ENCODE measurements at places on chromosomes 2 and 18. TPM values are rescaled to one million over a fixed set of nuclear protein-coding genes. Genes with fewer than 3 reads are reported as not detected.
A peak's percentile ranks its signal among the peaks of the same experiment; 100 is the strongest.

Gene RUFY4
- total RNA-seq = 0.08 TPM

Gene ABCB11
- total RNA-seq = 74.3 TPM

Gene LRRTM1
- not detected for total RNA-seq

Gene CYP27C1
- total RNA-seq = 0.05 TPM

Gene IGFBP2
- total RNA-seq = 242 TPM

Gene INHA
- 0.14 TPM for total RNA-seq

Gene REG1B
- not detected for total RNA-seq

Gene EVX2
- not detected for total RNA-seq

Gene RAB27B
- 4.5 TPM for total RNA-seq

GRCh38 chr2:235979753-235980435 is 188.3 kb downstream of the GBX2 start:
- H3K27me3 ChIP-seq = no peaks in the 10 kb centered on the region
- DNase-seq = no peak

DNA sequence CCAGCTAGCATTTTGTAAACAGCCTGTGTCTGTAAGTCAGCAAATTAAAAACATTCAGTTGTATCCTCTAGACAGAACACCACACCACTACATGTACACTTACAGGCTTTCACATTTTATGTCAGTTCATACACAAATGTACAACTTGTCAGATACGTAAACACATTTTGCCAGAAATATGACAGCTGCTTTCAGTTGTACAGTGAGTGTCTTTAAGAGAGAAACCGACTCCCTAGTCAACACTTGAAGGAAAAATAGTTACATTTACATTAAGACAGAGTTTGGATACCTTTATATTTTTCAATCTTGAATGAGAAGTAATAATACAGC is 15.2 kb downstream of the MRPL35 start:
- no peak for DNase-seq
- H3K36me3 ChIP-seq = no peaks in the 10 kb centered on the region
- no peak overlapping the region for H3K27ac ChIP-seq
- no peak overlapping the region for H3K4me3 ChIP-seq
- H3K4me1 ChIP-seq = peaks cover 27% of the 10 kb centered on the region

- no peak overlapping the region for H3K4me3 ChIP-seq
- no peaks in the 10 kb centered on the region for H3K27me3 ChIP-seq
- H3K4me1 ChIP-seq = no peaks in the 10 kb centered on the region
Observed at GRCh38 chr2:233108611-233109490, 48.7 kb downstream of the INPP5D start.

DNA sequence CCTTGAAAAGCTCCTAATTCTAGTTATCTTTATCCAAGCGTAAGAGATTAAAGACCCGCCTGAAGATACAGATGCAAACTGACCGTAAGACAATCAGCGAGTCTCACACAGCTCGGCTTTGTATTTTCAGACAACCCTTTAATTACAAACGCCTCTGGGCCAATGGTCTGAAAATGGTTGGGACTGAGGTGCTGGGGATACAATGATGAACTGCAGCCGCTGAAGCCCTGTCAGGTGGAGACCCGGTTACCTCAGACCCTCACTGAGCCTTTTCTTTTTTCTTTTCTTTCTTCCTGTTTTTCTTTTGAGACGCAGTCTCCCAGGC is 715 bp upstream of the CFAP36 start:
- no peak for DNase-seq
- peak overlapping the region; percentile 85 for H3K4me3 ChIP-seq
- no peaks in the 10 kb centered on the region for H3K36me3 ChIP-seq

- H3K27me3 ChIP-seq = no peaks in the 10 kb centered on the region
- H3K4me3 ChIP-seq = no peak overlapping the region
- no peak for DNase-seq
- peaks cover 3% of the 10 kb centered on the region for H3K36me3 ChIP-seq
- no peak overlapping the region for H3K27ac ChIP-seq
Observed at GRCh38 chr18:9516437-9517064, 41.2 kb downstream of the RALBP1 start.

- H3K4me3 ChIP-seq = no peak overlapping the region
- no peaks in the 10 kb centered on the region for H3K36me3 ChIP-seq
- peak overlapping the region; percentile 62 for H3K27ac ChIP-seq
- no peaks in the 10 kb centered on the region for H3K27me3 ChIP-seq
Observed at GRCh38 chr18:13375302-13376255, 157.0 kb downstream of the LDLRAD4 start.

- H3K27ac ChIP-seq = no peak overlapping the region
- H3K27me3 ChIP-seq = no peaks in the 10 kb centered on the region
- no peaks in the 10 kb centered on the region for H3K36me3 ChIP-seq
- peaks cover 5% of the 10 kb centered on the region for H3K4me1 ChIP-seq
- no peak for DNase-seq
Observed at GRCh38 chr2:104444889-104445288, 409.0 kb upstream of the POU3F3 start.

DNA sequence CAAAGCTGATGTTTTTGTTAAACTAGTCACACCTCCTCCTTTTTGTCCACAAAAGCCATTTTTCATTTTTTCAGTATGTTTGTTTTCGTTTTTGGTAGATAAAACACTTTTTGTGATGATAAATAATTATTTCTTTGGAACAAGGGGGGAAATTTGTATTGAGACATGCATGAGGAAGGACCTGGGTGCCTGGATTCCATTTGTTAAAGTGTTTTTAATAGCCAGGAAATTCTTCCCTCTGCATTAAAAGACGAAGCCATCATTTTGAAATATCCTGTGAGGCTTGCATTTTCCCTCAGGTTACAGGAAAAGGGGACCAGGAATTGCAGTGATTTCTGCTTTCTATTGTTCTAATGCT is 52.1 kb upstream of the CTLA4 start:
- no peaks in the 10 kb centered on the region for H3K36me3 ChIP-seq
- peaks cover 29% of the 10 kb centered on the region for H3K4me1 ChIP-seq
- DNase-seq = no peak
- H3K4me3 ChIP-seq = no peak overlapping the region

DNA sequence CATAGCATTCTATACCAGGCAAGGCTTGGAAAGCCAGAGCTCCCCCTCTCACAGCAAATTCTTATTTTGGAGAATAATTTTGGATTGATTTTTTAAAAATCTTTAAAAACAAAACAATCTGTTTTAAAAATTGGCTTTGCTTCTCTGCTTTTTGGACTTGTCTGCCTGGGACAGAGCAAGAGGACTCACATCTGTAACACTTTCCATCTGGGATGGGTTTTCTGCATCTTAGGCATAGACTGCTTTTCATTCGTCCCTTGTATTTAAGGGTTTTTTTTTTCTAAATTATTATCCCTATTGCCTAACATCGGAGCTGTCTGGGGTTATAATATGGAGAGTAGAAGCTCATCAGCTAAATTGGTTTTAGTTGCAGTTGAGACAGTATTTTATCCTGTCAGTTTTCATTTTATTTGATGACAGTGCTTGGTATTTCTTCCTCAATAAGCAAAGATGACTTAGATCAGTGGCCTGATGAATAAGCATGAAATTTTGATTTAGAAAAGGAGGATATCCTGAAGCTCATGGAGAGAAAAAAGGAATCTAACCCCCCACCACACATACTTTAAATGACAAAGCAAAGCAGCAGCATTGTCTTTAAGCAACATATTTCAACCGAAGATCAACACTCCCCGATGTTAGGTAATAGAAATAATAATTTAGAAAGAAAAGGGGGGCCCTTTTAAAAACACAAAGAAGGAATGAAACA is 2.3 kb upstream of the FZD7 start:
- no peak for DNase-seq
- no peak overlapping the region for H3K4me3 ChIP-seq
- H3K36me3 ChIP-seq = no peaks in the 10 kb centered on the region
- peaks cover 3% of the 10 kb centered on the region for H3K27me3 ChIP-seq
- H3K27ac ChIP-seq = no peak overlapping the region
- H3K4me1 ChIP-seq = peaks cover 2% of the 10 kb centered on the region

DNA sequence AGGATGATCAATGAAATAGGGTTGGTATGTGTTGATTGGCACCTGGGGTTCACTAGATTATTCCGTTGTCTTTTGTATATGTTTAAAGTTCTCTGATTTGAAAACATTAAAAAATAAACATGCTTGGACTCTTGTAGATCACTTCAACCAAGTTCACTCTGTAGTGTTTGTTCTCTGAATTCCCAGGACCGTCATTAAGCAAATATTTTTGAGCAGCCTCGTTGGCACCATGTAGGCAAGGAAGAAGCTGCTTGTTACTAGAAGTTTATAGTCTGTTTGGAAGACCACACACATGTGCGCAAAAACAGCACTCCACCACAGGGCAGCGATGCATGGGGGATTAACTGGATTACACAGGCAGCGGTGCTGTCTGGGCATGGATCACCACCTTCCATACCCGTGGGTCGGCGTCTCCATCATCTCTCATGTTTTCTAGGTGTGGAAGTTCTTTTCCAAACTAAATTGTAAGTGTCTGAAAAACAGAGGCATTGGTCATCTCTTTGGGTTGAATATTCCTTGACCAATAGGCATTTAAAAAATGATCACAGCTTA is 212.2 kb downstream of the FHOD3 start:
- no peak overlapping the region for H3K4me3 ChIP-seq
- no peak for DNase-seq
- no peaks in the 10 kb centered on the region for H3K4me1 ChIP-seq
- H3K27ac ChIP-seq = no peak overlapping the region
- H3K27me3 ChIP-seq = no peaks in the 10 kb centered on the region
- no peaks in the 10 kb centered on the region for H3K36me3 ChIP-seq

DNA sequence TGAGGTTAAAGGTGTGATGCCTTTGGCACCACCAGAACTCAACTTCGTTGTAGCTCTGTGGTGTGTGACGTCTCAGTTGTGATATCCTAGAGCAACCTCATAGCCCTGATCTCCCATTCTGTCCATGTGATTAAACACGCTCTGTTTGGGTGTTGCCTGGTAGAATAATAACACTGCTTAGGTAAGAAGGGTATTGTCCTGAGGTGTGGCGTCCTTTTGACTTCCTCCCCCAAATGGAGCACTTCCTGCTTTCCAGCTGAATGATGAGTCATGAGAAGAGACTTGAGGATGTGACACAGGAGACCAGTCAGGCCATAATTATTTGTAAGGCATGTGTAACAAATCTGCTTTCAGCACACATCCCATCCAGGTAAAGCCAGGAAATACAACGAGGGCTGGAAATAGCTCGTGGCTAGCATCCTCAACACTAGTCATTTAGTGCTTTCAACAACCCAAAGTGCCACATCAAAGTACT is 100.7 kb downstream of the RAPGEF4 start:
- DNase-seq = no peak
- H3K27ac ChIP-seq = no peak overlapping the region
- no peaks in the 10 kb centered on the region for H3K27me3 ChIP-seq
- no peak overlapping the region for H3K4me3 ChIP-seq
- no peaks in the 10 kb centered on the region for H3K36me3 ChIP-seq
- no peaks in the 10 kb centered on the region for H3K4me1 ChIP-seq

DNA sequence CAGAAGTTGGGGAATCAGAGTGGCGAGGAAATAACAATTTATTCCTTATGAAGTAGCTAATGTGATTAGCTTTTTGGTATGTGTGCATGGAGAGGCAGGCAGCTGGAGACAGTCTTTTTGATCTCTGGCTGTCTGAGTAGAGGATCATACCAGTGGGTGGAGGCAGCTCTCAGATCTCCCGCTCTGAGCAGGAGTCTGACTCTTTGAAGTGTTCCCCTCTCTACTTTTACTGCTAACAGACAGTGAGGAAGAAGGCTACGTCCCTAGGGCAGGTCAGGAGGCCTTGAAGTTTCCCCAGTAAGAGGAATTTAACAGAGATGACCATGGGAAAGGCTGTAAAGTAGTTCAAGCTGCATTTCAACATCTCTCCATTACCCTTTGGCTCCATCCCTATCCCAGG is 111.9 kb upstream of the REG3A start:
- H3K27me3 ChIP-seq = no peaks in the 10 kb centered on the region
- no peak overlapping the region for H3K4me3 ChIP-seq
- no peaks in the 10 kb centered on the region for H3K4me1 ChIP-seq
- H3K27ac ChIP-seq = no peak overlapping the region
- no peaks in the 10 kb centered on the region for H3K36me3 ChIP-seq
- DNase-seq = no peak

- H3K4me1 ChIP-seq = no peaks in the 10 kb centered on the region
- no peak for DNase-seq
- no peaks in the 10 kb centered on the region for H3K36me3 ChIP-seq
- H3K27me3 ChIP-seq = no peaks in the 10 kb centered on the region
- peak overlapping the region; percentile 84 for H3K4me3 ChIP-seq
Observed at GRCh38 chr2:68466361-68466777, 725 bp downstream of the FBXO48 start.

DNA sequence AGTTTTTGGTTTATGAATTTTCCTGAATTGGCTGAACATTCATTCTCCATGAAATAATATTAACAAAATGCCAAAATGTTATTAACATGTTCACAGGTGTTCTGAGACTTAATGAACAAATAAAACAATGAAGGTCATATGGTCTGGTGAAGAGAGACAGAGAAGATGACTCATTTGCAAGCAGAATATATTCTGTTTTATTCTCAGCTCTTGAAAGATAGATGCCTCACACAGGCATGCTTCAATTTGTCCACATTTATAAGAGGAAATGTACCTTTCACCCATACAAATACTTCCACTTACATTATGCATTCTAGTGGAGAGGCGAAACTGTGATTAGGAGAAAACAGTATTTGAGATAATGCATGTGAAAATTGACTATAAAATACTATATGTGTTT is 75.4 kb upstream of the PGAP1 start:
- peaks cover 6% of the 10 kb centered on the region for H3K36me3 ChIP-seq
- no peak overlapping the region for H3K27ac ChIP-seq
- H3K27me3 ChIP-seq = no peaks in the 10 kb centered on the region
- H3K4me3 ChIP-seq = no peak overlapping the region
- no peak for DNase-seq

- DNase-seq = no peak
- H3K27ac ChIP-seq = no peak overlapping the region
- H3K27me3 ChIP-seq = no peaks in the 10 kb centered on the region
- H3K4me3 ChIP-seq = no peak overlapping the region
- no peaks in the 10 kb centered on the region for H3K4me1 ChIP-seq
- H3K36me3 ChIP-seq = no peaks in the 10 kb centered on the region
Observed at GRCh38 chr2:181149056-181149455, 168.7 kb downstream of the UBE2E3 start.

GRCh38 chr2:123597988-123598387 is 427.1 kb upstream of the CNTNAP5 start:
- H3K4me3 ChIP-seq = no peak overlapping the region
